ENCODE measurements at places on chromosomes 12 and 14.

- no peak for DNase-seq
These were observed 59.2 kb downstream of the ZNF641 start for GRCh38 chr12:48291511-48291910.

DNA sequence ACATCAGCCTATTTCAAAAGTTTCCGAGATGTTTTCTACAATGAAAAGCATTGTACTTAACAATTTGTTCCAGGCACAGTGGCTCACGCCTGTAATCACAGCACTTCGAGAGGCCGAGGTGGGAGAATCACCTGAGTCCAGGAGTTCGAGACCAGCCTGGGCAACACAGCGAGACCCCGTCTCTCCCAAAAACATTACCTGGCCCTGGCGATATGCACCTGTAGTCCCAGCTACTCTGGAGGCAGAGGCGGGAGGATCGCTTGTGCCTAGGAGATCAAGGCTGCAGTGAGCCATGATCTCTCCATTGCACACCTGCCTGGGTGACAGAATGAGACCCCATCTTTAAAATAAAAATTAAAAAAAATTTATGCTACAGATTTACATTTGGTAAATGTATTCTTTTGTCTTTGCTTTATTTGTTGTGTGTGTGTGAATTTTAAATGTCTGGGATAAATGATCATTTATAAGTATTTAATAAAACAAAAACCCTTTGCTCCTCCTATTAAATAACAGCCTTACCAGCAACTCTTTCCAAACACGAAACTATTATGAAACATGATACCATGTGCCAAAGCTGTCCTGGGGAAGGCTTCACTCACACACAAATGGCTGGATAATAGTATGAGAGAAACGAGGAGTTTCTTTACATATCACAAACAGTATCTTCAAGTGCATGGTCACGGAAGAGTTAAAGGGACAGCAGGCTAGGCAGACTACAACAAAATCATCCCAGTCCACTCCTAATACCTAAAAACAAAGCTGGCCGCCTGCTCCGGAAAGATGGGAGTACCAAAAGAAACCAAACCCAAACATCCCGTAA is 1.1 kb downstream of the ATXN3 start:
- DNase-seq: no peak

DNA sequence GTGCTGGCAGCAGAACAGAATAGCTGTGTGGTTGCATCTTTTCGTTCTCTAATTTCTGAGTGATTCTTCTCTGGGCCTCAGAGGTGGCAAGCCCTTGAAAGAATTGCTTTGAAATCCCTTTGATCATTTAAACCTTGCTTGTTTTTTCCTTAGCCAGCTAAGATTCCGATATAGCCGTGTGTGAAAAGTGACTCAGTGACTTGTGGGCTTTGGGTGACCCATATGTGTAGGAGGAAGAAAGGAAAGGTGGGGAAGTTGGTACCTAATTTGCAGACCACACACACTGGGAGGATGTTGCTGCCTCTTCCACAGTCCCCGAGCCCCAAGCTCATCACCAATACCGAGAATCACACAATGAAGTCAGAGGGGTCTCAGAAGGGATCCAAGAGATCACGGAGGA is 18.8 kb downstream of the SLC24A4 start:
- DNase-seq: no peak

- DNase-seq: no peak
These were observed 71.8 kb downstream of the TTLL5 start for GRCh38 chr14:75732888-75733287.

- DNase-seq: no peak
These were observed 32.9 kb downstream of the MEG3 start for GRCh38 chr14:100858838-100859220.

GRCh38 chr12:85392508-85392907 is 112.5 kb downstream of the ALX1 start:
- DNase-seq: no peak

DNA sequence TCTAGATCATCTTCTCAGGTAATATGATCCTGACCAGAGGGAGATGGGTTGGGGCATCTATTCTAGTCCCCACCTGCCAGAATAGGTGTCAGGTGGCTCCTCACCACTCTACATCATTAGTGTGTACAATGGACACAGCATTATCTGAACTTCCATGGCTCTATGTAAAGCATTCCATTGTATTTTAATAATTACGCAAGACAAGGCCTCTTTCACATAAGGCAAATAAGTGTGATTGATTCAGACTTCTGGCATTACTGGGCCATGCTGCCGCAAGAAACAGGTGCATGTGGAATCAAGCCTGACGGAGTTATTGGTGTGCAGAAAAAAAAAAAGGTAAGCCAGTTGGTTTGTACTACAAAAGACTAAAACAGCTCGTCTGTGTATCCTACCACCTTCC is 3.1 kb upstream of the DDHD1 start:
- no peak for DNase-seq

- peak; percentile 12 for DNase-seq
These were observed 87.4 kb downstream of the HECTD4 start for GRCh38 chr12:112294793-112295192.

DNA sequence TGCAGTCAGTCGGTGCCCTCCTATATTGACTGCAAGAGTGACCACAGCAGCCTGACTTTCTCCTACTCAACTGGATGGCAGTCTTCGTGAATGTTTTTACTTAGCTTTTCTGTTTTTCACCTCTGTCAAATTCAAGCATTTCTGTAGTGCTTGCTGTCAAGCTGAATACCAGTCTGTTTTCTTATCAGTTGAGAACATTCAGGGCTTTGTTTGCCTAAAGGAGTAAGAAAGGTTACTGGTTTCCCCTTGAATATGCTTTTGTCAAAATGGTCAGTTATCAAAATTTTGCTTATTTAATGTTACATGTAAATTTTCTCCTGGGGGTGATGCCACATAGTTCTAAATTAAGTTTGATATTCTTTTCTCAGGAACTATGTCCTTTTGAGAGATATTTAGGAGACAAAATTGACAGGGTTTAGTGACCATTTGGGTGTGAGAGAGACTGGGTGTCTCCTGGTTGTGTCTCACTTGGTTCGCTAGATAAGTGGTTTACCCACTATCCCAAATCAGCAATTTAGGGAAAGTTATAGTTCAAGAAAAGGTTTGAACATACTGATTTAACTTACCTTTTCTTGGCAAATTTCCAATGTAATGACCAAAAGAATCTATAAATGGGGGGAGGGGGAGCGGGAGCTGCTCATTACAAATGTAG is 366.3 kb downstream of the TMTC2 start:
- DNase-seq: no peak

- DNase-seq: no peak
These were observed 181.5 kb upstream of the ARHGAP5 start for GRCh38 chr14:31895646-31896045.

DNA sequence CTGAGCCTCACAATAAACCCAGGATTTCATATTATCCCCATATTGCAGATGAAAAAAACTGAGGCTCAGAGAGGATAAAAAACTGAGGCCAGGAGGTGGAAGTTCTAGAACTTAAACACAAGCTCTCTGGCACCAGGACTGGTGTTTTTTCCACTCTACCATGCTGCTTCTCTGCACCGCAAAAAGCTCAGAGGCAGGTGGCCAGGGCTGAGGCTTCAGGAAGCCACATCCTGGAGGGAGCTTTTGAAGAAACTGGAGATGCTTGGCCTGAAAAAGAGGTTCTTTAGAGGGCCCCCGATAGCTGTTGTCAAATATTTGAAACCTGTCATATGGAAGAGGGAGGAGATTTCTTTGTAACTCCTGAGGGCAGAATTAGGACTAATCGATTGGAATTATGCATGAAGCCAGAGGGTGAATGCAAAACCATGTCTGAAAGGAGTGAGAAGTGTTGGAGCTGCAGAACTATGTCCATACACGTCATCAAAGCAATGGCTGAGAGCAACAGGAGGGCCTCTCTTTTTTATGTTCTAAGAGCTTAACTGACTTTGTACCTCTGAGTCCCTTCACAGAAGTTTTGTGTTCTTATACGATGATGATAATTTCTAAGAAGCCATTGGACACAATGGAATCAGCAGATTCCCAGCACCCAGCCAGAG is 448.6 kb downstream of the FUT8 start:
- DNase-seq: no peak

DNA sequence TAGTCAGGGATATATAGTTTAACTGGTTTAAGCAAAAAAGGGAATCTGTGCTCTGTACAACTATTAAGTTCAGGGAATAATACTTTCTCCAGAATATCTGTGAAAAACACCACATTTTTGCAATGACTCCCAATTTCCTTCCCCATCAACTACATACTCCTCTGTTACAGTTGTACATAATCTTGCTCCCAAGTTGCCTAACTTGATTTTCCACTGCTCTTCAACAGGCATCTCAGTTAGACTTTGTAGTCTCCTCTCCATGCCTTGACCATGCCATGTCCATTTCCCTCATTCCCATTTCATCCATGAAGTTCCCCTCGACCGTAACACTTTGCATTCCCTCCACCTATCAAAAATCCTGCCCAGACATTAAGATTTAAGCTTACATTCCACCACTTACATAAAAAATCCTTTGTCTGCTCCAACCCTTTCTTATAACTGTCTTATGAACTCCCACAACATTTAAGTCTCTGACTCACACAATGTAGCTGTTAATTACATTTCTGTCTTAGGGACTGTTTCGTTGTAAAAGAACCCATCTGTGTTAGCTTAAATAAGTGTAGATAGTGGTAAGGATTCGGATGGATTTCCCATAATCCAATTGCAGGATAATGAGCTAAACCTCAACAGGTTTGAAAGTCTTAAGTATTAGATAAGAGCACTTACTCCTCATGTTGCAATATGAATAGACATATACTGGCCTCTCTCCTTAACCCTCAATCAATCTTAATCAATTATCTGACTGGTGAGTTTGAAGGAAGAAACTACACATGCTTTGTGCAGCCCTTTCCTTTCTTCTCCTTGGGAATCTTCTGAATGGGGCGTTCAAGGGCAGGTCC is 156.5 kb downstream of the PAWR start:
- no peak for DNase-seq

DNA sequence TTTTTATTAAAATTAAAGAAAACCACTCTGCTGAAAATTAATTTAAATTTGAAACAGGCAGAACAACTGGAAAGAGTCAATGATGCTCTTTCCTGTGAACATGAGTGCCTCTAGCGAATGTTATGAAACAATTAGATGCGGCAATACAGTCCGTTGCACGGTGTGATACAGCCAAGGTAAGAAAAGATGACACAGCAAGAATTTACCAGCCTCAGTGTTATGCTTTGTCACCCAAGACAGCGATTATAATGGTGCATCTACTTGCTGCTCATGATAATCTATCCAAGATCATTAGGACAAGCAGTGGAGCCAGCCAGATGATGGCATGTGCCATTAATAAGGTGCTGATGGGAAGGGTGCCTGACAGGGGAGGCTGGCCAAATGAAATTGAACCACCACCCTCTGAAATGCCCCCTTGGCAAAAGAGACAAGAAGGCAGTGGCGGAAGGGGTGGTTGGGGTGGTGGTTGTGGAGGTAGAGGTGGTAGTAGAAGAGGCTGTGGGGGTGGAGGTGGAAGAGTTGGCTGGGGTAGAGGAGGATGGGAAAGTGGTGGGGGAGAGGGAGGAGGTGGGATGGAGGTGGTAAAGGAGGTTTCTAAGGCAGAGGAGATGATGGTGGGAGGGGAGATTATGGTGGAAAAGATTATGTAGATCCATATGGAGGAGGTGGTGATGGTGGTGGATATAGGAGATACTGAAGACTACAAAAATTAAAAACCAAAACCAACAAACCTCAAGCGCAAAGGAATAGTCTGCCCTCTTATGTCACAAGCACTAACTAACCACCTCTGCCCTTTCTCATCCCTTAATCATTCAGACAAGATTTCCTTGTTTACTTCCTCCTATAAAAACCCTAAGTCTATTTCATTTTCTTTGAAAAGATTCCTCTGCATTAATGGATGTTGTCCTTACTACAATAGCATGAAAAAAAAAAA is 4.0 kb upstream of the RESF1 start:
- DNase-seq: no peak

DNA sequence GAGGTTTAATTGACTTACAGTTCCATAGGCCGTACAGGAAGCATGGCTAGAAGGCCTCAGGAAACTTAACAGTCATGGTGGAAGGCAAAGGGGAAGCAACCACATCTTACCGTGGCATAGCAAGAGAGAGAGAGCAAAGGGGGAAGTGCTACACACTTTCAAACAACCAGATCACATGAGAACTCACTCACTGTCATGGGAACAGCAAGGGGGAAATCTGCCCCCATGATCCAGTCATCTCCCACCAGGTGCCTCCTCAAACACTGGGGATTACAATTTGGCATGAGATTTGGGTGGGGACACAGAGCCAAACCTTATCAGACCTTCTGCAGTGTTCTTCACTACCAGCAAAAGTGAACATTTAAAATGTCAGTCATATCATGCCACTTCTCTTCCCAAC is 58.9 kb downstream of the USP15 start:
- no peak for DNase-seq

- DNase-seq: peak; percentile 34
These were observed 4.3 kb downstream of the SLC2A14 start for GRCh38 chr12:7868391-7868790.

DNA sequence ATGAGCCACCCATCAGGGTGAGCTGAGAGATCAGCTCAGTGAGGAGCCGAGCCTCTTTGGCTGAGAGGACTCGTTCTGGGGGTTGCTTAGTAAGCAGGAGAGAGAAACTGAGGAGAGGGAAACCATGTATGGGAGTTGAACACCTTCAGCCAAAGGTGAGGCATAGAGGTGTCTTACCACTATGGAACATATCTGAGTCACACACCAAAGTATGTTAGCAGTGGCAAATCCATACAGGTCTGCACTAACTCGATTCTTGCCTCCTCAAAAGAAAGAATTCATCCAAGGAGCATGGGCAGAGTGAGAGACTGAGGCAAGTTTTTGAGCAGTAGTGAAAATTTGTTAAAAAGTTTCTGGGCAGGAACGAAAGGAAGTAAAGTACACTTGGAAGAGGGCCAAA is 46.7 kb upstream of the RNU6-8 start:
- DNase-seq: no peak

DNA sequence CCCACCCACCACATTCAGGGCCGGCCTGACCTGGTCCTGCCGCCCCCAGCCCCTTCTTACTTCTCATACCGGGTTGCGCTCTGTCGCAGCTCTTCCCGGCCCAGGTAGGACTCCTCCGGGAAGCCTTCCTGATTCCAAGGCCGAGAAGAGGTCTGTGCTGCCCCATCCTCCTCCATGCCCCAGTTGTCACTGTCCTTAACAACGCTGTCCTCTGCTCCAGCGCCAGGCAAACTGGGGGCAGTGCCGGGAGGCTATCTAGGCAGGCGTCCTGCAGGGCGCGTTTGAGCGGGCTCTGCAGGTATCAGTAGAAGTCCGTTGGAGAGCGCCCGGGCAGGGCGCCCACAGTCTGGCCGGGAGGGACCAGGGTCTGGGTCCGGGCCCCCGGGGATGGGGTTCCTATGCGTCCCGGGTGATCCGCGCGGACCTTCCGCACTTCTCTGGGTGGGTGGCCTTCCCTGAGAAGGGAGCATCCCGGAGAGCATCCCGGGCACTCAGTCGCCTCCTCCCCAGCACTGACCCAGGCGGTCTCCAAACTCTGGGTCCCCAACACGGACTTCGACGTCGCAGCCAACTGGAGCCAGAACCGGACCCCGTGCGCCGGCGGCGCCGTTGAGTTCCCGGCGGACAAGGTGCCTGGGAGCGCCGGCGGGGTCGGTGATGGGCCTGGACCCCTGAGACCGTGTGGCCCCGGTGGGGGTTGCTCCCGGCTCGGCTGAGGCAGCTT is 900 bp downstream of the AMN start:
- no peak for DNase-seq

Measured in fibroblast of skin of scalp (primary cell).